NCI-H2081 treated with DMSO at 0.1 percent for 48 hours (cell line): ENCODE measurements at places on chromosomes 12 and 14.

DNA sequence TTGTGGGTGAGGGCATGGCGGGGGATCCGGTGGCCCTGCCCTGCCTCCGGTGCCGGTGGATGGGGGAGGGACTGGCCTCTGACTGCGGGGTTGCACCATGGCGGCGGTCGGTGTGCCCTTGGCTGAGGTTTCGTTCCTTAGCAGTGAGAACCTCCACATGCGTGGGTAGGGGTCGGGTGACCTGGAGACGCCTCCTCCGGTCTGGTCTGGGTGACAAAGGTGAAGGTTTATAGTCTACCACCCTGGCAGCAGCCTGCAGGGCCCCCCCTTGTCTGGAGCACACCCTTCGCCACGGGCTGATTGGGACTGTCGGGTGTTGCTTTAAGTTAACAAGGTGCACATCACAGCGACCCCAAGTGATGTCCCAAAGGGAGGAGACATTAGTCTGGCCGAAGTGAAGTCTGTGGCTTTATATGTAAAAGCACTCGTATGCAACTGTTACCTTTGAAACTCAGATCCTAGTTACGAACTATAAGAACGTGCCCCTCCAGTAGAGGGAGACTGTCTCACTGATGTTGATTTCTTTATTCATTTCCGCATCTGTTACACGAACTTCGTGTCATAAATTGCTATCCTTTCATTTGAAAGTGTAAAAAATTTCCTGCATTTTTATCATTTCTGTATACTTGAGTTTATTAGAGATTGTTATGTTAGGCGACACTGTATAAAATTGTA is 74.4 kb downstream of the WDR20 start:
- no peak for DNase-seq

- no peak for DNase-seq
Measured at GRCh38 chr12:109760031-109760929, 46.7 kb downstream of the FAM222A start.

GRCh38 chr14:52042371-52043289 is 26.2 kb downstream of the NID2 start:
- no peak for DNase-seq

GRCh38 chr12:122610911-122611310 is 83.9 kb downstream of the KNTC1 start:
- DNase-seq = no peak

DNA sequence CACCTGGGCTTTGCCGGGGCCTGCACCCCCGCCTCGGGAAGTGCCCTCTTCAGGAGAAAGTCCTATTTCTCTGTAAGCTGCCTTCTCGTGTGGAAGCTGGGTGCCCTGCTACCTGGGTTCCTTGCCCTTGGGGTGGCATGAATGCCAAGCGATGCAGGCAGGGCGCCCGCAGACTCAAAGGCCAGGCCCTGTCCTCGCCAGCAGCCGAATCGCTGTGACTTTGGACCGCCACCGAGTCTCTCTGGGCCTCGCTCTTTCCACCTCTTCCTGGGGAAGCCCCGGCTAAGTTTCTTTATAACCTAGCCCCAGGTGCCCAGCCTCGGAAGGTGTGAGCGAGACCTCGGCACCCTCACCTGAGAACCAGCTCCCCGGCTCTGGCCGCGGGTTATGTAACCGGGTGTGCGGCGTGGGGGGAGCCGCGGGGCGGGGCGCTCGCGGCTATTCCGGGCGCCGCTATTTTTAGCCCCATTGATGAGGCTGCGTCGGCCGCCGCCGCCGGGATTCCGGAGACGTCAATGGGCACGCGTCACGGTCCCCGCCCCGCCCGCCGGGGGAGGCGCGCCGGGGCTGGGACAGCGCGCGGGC is 14.6 kb upstream of the NR4A1 start:
- DNase-seq = no peak

DNA sequence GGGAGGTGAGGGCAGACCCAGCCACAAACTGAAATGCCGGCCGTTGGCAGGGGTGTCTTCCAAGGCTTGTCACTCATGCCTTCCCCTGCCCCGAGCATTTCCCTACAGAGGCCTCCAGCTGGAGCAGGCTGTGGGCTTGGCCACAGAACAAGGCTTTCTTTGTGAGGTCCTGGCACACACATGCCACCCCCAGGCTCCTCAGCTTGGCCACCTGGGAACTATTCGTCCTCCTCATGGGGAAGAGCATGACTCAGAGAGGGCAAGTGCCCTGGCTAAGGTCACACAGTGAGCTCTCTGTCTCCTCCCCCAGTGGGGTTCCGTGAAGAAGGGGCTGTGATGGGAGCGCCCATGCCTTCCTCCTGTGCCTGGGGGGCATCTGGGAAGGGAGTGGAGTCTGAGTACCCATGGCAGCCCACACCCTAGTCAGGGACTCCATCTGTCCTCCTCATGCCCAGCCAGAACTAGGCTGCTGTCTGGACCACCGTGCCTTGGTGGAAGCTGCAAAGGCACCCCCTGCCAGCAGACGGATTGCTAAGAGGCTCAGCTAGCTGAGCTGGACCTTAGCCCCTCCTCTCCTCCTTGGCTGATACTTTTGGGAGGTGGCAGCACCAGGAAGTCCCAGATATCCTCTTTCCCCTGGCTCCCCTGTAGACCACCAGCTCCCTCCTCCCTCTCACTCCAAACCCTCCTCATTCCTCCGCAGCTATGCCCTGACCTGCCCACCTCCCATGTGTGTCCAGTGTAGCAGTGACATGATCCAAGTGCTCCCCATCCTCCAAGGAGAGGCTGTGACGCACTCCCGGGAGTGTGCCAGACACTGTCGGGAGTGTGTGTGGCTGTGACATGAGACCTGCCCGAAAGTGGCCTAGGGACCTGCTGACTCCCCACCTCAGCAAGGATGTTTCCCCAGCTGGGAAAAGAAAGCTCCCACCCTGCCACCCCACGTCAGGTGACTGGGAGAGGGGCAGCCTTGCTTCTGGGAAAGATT is 21.4 kb downstream of the ABCB9 start:
- DNase-seq = no peak

GRCh38 chr12:58804749-58805148 is 115.6 kb downstream of the LRIG3 start:
- DNase-seq = no peak

- DNase-seq = no peak
Measured at GRCh38 chr12:57187222-57188089, 29.1 kb upstream of the NXPH4 start.

- DNase-seq = no peak
Measured at GRCh38 chr12:10249690-10250455, 37.2 kb downstream of the GABARAPL1 start.

DNA sequence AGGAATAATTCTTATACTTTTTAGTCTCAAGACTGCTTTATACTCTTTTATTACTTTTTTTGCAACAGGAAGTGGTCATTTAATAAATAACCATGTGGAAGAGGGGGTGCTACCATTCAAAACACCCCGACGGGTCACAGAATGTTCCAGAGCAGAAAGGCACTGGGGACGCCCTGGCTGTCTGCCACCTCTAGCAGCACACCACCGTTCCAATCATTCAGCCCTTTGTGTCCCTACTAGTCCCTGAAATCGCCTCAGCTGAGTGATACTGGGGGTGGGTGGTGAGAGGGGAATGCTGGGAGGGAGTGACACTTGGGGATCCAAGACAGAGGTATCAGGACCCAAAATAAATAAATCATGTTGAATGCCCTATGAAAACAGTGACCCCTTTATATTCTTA is 52.4 kb downstream of the MON2 start:
- DNase-seq = no peak
